ENCODE measurements at places on chromosomes 12 and 14. TPM values are rescaled to one million over a fixed set of nuclear protein-coding genes. Genes with fewer than 3 reads are reported as not detected.

Gene ING4
- polyA plus RNA-seq, result 522 TPM

Gene KRT79
- polyA plus RNA-seq, result not detected

Gene AGAP2
- polyA plus RNA-seq, result 19.3 TPM

Gene CPNE6
- 2.3 TPM for polyA plus RNA-seq

Gene RESF1
- 57.5 TPM for polyA plus RNA-seq

Gene PTPRQ
- not detected for polyA plus RNA-seq

Gene PLEKHH1
- polyA plus RNA-seq, result 32.1 TPM

Gene SLC17A8
- polyA plus RNA-seq, result 0.22 TPM

Gene MGST1
- not detected for polyA plus RNA-seq

Gene PLA2G1B
- polyA plus RNA-seq, result not detected

Gene AQP2
- not detected for polyA plus RNA-seq

Gene TMEM63C
- 14.6 TPM for polyA plus RNA-seq

Gene TAS2R42
- polyA plus RNA-seq, result not detected

Gene MSI1
- 7.5 TPM for polyA plus RNA-seq

Gene LRTM2
- 2.4 TPM for polyA plus RNA-seq

Gene LRRK2
- 0.54 TPM for polyA plus RNA-seq

Gene NRXN3
- polyA plus RNA-seq, result 110 TPM

Gene C12orf60
- polyA plus RNA-seq, result 3.8 TPM

Gene FGF23
- polyA plus RNA-seq, result not detected

Gene DHRS4L2
- 3.0 TPM for polyA plus RNA-seq

Gene GLRX5
- polyA plus RNA-seq, result 81.0 TPM

Gene CFAP73
- not detected for polyA plus RNA-seq

Gene CLEC2A
- not detected for polyA plus RNA-seq

Gene GCH1
- 4.9 TPM for polyA plus RNA-seq

Gene NPFF
- polyA plus RNA-seq, result not detected

Gene TMEM116
- 17.7 TPM for polyA plus RNA-seq

Gene EIF2S3B
- 3.6 TPM for polyA plus RNA-seq

Gene KCNMB4
- 20.1 TPM for polyA plus RNA-seq

Gene GLS2
- polyA plus RNA-seq, result 10.5 TPM

Gene VRTN
- polyA plus RNA-seq, result not detected

Gene CCDC38
- not detected for polyA plus RNA-seq

Gene TGM1
- 3.6 TPM for polyA plus RNA-seq

Gene NRL
- polyA plus RNA-seq, result 9.5 TPM

Gene TM9SF1
- 25.1 TPM for polyA plus RNA-seq

Gene DNAJC22
- polyA plus RNA-seq, result 1.1 TPM

Gene KERA
- polyA plus RNA-seq, result not detected

Gene AICDA
- not detected for polyA plus RNA-seq

Gene IFT43
- 114 TPM for polyA plus RNA-seq

Gene SOX5
- polyA plus RNA-seq, result 2.0 TPM

Gene CIROP
- polyA plus RNA-seq, result not detected

Gene TSHR
- polyA plus RNA-seq, result not detected

Gene FAM186B
- polyA plus RNA-seq, result not detected

Gene PLEKHD1
- not detected for polyA plus RNA-seq

Gene LMNTD1
- polyA plus RNA-seq, result not detected

Gene KRT6C
- not detected for polyA plus RNA-seq

Gene KLHL42
- polyA plus RNA-seq, result 50.5 TPM

Gene RDH16
- polyA plus RNA-seq, result 1.0 TPM

Gene POTEG
- polyA plus RNA-seq, result not detected

Gene C12orf54
- not detected for polyA plus RNA-seq

Gene TRMT61A
- 8.2 TPM for polyA plus RNA-seq

Gene ANKS1B
- polyA plus RNA-seq, result 67.3 TPM

Gene AQP6
- polyA plus RNA-seq, result not detected

Gene CEP170B
- polyA plus RNA-seq, result 13.2 TPM

Gene GPD1
- 1.5 TPM for polyA plus RNA-seq

Gene GALNT6
- not detected for polyA plus RNA-seq

Gene AMIGO2
- 3.6 TPM for polyA plus RNA-seq
